ENCODE measurements at places on chromosomes 16 and 17. TPM values are rescaled to one million over a fixed set of nuclear protein-coding genes. Genes with fewer than 3 reads are reported as not detected.
A peak's percentile ranks its signal among the peaks of the same experiment; 100 is the strongest.

DNA sequence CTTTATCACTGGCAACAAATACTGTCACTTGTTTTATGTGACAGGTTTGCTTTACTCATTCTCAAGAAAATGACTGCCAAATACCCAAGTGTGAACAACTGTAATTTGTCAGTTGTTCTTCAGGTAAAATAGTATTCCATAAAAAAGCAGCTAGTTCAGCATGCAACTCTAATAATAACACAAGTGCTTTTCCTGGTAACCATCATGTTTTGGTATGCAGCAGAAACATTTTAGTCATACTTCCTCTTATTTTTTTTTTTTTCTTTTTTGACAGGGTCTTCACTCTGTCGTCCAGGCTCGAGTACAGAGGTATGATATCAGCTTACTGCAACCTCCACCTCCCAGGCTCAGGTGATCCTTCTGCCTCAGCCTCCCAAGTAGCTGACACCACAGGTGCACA is 4.6 kb downstream of the TERF2 start:
- DNase-seq: no peak

DNA sequence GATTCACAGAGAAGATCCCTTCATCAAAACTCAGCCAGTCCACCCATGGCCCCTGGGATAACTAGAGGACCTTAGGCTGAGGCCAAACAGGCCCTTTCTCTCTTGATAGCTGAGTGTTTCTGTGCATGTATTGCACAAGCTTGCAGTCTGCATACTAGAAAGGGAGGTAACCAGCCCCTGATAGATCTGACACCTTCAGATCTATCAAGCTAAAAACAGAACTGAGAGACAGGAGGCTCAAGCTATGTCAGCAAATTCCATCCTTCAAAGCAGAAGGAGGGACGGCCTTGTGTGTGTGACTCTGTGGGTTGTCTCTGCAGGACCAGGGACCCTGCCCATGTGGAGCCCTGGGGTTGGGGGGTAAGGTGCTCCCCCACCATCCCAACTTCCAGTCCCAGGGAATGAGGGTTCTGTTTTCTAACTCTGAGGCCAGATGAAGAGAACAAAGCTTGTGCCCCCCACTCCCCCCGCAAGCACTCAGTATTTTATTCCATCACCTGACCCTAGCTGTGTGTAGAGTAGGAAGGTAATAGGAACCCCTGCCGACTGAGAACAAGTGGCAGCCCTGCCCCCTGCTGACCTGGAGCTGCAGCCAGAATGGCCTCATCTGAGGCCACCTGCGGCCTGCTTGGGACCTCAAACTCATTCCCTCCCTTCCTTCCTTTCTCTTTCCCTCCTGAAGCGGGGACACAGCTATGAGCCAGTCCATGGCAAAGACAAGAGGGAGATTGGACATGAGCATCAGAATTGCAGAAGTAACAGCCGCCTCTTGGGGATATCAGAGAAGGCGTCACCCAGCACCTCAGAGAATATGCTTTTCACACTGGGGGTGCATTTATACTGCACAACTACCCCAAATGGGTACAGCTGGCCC is 63.8 kb downstream of the SMPD3 start:
- peak; percentile 61 for DNase-seq

SEPTIN1 gene
- not detected for total RNA-seq

ZSCAN10 gene
- not detected for total RNA-seq

DNA sequence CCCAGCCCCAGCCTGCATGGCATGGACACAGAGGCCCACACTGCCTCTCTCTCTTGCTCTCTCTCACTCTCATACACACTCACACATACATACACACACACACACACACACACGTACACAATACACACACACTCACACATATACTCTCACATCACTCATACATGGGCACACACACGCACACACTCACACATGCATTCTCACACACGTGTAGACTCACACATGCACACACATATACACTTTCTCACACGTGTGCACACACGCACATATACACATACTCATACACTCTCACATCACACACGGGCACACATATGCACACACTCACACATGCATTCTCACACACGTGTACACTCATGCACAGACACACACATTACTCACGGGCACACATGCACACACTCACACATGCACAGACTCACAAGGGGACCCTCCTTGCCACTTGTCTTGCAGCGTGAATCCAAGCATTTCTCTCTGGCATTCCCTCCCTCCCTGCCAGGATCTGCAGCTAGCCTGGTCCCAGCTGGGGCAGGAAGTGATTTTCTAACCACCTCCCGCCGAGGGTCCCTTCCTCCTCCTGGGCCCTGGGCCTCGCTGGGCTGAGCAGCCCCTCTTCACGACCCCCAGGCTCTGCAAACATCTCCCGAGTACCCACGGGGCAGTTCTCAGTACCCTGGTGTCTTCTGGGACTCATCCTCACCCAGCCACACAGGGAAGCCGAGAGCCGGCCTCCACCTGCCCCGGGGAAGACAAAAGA is 37.5 kb downstream of the IL21R start:
- no peak for DNase-seq

TP53TG3C gene
- total RNA-seq: not detected

- DNase-seq: no peak
These were observed 30.1 kb upstream of the BAHCC1 start for GRCh38 chr17:81365148-81365600.

- no peak for DNase-seq
These were observed 610 bp downstream of the PIK3R5 start for GRCh38 chr17:8964801-8965393.

GRCh38 chr16:56645311-56645710 is 6.4 kb upstream of the MT1B start:
- no peak for DNase-seq

DNA sequence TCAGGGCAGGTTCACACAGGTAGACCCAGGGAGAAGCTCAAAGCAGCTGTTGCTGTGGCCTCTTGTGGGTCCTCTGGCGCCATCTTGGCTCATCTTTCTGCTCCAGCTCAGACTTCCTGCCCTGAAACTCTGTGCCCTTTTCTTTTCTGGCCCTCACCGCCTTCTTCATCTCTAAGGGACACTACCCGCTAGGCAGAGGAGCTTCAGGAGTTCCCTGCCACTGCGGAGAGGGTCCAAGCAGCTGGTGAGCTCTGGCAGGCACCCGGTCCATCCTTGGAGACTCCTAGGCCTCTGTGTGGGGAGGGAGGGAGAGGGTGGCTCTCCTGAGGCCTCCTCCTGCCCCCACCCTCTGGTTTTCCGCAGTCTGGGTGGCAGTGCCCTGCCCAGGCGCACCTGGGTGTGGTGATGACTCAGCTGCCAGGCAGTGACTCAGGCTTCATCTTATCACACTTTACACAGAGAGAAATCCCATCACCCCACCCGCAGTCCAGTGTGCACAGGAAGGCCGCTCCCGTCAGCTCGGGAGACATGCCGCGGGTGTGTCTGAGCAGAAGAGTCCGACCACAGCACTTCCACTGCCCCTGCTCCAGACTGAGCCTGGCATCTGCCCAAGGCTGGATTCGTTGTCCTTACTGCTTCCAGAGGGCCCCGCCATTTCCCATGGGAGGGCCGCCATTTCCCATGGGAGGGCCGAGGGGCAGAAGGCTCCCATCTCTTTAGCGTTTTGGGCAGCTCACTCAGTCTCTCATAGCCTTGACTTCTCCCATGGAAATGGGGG is 7.3 kb downstream of the NT5C start:
- peak; percentile 90 for DNase-seq

DNA sequence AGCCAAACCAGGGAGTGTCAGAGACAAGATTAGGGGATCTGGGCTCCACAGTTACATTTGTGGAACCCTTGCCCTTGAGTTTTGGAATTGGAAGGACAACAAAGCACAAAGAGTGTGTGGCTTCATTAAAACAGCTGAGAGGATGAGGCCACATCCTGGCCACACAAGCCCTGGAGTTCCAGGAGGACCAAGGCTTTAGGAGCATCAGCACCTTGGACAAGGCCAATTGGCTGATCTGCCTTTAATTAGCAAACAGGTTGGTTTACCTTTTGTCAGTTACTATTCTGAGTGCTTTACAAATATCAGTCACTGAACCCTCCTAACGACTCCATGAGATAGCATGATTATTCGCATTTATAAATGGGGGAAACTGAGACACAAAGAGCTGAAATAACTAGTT is 54.7 kb downstream of the SLC6A2 start:
- DNase-seq: no peak

VAT1L gene
- under 0.01 TPM for total RNA-seq

GRCh38 chr16:68313116-68313515 is 2.3 kb downstream of the PRMT7 start:
- no peak for DNase-seq

DNA sequence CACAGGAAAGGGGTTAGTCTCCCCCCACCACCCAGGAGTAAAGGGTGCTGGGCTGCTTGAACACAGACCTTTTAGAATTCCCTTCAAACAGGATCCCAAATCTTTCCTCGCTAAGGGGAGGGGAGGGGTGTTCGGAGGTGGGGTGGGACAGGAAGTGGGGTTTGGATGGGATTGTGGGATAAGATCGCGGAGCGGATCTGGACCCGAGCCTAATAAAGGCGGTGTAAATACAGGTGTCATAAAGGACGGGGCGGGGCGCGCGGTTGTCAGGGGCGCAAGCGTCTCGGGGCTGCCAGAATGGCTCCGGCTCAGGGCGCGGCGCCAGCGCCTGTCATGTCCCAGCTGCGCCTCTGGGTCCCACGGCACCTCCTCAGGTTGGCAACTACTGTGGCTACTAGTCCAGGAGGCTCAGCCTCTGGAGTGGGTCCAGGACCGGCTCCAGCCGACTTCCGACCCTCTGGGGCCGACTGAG is 59.8 kb upstream of the FBXO47 start:
- no peak for DNase-seq

NACA2 gene
- not detected for total RNA-seq

DNA sequence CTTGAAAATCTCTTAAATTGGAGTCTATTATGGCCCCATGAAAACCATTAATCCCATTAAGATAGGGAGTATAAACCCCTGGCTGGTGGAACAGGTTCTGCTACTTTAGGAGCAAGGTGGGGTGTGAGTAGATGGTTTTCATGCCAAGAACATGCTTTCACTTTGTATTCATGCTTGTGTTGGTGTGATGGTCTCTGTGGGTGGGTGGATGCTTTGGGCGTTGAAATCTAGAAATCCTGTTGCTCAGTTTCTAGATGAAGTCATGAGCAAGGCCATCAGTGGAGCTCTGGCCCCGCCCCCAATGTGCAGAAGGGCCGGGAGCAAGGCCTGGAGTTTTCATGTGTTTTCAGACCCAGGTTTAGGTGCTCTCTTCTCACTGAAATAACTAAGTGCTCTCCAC is 20.1 kb downstream of the PLD6 start:
- peak; percentile 68 for DNase-seq

DNA sequence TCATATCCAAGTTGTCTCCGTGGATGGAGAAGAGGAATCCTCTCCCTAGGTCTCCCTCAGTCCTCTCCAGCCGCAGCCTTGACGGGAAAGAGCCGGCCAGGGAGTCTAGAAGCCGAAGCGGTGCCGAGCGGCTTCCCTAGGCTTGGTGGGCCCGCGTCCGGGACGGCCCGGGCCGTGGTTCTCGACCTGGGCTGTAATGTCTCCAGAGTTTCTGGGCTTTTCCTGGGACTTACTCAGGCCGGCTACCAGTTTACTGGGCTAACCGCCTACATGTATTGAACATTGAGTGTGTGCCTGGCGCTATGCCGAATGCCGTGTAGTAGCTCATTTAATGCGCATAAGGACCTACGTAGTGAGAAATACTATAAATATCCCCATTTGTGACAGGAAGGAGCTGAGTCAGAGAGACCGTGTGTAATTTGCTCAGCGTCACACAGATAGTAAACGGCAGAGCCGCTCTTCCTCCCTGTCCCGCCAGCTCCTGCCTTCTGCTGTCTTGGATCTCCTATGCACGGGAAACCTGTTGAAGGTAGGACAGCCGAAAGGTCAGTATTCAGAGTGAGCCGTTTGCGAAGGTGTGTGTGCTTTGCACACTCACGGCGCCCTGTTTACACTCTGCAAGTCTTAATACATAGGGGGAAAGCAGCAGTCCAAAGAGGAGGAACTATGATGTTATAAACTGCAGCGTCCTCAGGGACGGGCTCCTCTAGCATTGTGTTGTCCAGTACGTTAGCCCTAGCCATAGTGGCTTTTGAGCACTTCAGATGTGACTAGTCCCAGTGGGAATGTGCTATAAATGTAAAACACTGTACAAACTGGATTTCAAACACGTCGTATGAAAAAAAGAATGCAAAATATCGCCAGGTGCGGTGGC is 723 bp upstream of the SPAG5 start:
- DNase-seq: peak; percentile 97

C16orf54 gene
- 0.72 TPM for total RNA-seq

SLC13A5 gene
- total RNA-seq: not detected

GRCh38 chr16:47694543-47694942 is 233.4 kb downstream of the PHKB start:
- DNase-seq: no peak

RHBDL1 gene
- 0.88 TPM for total RNA-seq

GRCh38 chr16:79265701-79266100 is 334.8 kb downstream of the MAF start:
- DNase-seq: no peak

HCRT gene
- not detected for total RNA-seq

GRCh38 chr16:12868169-12868568 is 33.2 kb upstream of the SHISA9 start:
- DNase-seq: no peak

MAPT gene
- total RNA-seq: 0.29 TPM

DNA sequence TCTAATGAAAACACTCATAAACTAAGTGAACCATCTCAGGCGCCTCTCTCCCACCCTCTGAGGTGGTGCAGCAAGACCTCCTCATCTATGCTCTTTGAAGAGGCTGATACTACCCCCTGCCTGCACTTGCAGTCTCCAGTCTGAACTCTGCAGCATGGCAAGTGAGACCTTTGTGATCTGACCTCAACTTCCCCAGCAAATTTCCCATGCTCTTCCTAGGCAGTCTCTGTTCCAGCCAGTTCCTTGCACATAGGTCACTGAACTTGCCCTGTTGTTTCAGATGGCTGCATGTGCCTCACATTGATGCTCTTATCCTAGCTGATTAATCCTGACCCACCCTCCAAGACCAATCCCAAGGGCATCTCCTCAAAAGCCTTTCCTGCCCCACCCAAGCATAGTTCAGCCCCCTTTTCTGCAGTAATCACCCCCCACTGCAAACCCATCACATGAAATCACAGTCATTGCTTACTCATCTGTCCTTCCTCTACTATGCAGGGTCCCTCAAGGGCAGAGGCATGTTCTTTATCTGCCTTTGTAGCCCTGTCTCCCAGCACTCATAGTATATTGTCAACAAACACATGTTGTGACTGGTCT is 42.0 kb downstream of the TBX21 start:
- no peak for DNase-seq

DNA sequence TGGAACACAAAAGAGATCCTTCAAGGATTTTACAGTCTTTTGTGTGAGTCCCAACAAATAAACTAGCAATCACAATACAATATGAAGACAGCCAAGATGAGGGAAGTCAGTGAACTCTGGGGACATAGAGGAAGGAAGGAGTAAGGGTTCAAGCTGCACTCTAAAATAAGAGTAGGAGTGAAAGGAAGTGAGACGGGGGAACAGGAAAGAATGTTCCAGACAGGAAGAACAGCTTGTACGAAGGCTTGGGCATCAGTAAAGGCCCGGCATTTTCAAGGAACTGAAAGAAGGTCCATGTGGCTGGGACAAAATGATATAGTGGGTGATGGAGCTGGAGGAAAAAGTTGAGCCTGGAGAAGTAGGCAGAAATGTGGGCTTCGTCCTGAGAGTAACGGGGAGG is 4.5 kb downstream of the CCL17 start:
- DNase-seq: no peak
